ENCODE measurements at places on chromosomes 13 and 19.

GRCh38 chr13:60288569-60288968, 108.5 kb upstream of the TDRD3 start:
- no peak for DNase-seq

GRCh38 chr19:55149078-55150003, at the start of gene TNNT1:
TNNT1 (minus strand) TSS chr19:55149206; CDS start chr19:55147157, 2,049 bp downstream.
- no peak for DNase-seq

GRCh38 chr19:31096935-31097545, 252.2 kb downstream of the TSHZ3 start:
- no peak for DNase-seq

GRCh38 chr19:3655402-3656072, 28.9 kb upstream of the CACTIN start:
- DNase-seq = peak; percentile 29

DNA sequence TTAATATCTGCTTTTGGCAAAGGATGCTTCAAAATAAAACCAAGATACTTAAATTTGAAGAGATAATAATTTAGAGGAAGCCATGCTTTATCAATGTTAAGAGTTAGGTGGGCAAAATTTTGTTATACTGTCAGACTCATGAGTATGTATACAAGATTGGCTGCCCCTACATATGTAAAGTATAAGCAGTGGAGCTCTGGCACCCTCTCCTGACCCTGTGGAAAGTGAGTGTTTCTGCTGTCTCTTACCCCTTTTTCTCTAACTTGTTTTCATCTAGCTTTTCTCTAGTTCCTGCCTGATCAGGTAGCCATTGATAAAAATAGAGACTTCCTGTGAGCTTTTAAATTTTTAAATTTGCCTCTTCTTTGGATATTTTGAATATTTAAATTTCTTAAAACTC, 710.9 kb upstream of the SPRY2 start:
- no peak for DNase-seq

DNA sequence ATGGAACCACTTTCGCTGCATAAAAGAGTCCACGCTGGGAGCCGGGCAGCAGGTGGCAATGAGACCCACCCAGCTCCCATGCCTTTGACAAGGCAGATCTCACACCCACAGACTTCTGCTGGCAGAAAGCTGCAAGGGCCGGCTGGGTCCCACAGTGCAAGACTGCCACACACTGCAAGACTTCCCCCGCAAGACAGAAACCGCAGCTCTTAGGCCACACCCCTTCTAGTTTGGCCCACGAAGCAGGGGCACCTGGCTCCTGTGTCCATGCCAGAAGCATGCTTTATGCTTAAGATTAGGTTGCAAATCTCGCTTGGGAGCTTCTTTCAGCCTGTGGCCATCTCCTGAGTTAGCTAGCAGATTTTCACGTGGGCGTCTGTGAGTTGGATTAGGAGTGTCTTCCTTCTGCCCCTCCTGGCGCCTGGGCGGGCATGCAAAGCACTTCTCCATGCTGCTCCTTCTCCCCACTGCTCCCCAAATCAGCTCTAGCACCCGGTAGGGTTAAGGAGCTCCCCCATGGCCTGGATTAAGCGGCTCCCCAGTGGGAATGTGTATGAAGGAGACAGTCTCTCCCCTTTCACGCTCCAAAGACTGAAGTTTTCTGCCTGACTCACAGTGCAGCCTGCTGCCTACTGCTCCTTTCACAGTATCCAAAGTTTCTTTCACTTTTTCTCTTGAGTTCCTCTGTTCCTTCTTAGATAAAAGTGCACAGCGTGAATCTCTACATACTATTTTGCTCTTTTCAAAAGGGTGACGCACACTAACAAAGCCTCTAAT, 17.7 kb downstream of the GPC6 start:
- DNase-seq = peak; percentile 37

DNA sequence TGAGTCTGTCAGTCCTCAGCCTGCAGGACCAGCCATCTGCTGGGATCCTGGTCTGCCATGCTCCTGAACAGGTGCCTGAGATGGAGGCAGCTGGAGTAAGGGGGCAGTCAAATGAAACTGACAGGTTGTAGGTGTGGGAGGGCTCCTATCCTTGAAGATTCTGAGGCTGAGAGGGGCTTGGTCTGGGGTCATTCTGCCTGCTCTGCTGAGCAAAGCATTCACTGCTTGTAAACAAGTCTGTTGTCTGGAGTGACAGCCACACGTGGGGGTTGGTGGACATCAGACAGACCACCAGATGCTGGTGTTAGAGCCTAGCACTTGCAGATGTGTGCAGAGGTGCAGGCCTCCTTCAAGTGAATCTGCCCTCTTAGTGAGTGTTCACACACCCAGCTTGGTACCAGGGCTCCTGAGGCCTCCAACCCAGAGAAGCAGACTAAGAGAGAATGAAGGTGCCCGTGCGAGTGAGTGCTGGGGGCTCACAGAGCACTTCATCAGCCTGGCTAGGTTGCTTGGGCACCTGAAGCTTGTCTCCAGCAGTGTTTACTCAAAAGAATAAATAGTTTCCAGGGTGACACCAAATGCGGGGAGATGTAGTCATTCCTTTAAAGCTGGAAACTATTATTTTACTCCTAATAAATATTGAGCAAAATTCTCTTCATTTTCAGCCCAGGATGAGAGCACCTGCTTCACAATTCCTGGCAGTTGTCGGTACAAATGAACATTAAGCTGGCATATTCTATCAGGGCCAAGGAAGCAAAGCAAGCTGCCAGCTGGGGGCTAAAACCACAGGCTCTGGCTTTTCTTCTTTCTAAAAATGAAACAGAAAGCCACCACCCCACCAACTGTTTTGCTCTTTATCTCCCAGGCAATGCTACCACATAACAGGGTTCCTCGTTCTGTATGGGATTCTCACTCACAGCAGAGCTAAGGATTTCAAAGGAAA, 82.3 kb downstream of the RNASEH2B start:
- no peak for DNase-seq

DNA sequence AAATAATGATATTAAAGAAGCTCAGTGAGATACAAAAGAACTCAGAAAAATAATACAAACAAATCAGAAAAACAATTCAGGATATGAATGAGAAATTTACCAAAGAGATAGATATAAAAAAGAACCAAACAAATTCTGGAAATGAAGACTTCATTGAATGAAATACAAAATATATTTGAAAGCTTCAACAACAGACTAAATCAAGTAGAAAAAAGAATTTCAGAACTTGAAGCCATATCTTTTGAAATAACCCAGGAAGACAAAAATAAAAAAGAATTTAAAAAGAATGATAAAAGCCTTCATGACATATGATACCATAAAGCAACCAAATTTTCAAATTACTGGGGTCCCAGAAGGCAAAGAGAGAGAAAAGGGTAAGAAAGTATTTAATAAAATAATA, 9.6 kb downstream of the LEUTX start:
- DNase-seq = no peak

- no peak for DNase-seq
Measured at GRCh38 chr13:95059306-95059705, 241.9 kb downstream of the ABCC4 start.

- no peak for DNase-seq
Measured at GRCh38 chr19:49491804-49492572, 4.2 kb upstream of the RPS11 start.

GRCh38 chr19:3979289-3979673, 6.0 kb downstream of the EEF2 start:
- DNase-seq = no peak

DNA sequence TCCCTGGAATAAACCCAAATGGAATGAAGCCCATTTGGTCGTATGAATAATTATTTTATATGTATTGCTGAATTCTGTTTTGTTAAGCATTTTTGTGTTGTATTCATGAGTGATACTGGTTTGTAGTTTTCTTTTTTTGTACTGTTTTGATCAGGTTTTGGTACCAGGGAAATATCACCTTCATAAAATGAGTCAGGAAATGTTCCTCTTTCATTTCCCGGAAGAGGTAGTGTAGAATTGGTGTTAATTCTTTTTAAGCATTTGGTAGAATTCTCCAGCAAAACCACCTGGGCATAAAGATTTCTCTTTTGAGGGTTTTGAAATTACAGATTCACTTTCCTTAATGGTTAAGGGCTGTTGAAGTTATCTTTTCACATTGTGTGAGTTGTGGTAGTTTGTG, 13.3 kb downstream of the SPATA13 start:
- DNase-seq = no peak

DNA sequence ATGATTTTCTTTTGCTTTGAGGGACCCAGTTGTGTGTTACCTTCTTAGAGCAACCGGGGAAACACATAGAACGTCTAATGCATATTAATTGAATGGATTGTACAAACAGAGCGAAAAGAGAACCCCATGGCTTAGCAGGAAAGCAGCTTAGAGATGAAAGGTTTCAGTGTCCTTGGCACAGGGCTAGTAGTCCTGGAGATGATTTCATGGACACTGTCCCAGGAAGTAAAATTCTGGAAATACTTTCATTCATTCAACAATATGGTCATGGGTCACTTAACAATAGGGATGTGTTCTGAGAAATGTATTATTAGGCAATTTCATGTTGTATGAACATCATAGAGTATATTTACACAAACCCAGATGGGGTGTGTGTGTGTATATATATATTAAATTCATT, 9.7 kb upstream of the FUT2 start:
- peak; percentile 71 for DNase-seq

GRCh38 chr13:62710787-62711186, 1295.1 kb upstream of the PCDH20 start:
- DNase-seq = no peak

GRCh38 chr19:29789007-29789406, 22.8 kb upstream of the CCNE1 start:
- DNase-seq = no peak

GRCh38 chr13:97019236-97019635, 25.0 kb upstream of the OXGR1 start:
- no peak for DNase-seq

DNA sequence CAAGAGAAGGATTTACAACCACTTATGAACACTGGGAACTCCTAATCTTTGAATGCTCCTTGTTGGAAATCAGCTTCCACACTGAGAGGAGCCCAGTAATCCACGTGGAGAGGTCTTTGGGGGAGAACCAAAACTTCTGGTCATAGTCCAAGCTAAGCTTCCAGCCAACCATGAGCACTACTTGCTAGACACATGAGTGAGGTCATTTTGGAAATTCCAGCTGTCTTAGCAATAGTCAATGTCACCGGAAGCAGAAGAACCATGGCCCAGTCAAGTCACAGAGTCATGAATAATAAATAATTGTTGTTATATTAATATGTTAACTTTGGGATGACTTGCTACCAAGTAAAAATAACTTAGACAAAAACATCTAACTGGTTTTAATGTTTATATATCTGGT, 324.9 kb upstream of the SGCG start:
- DNase-seq = no peak

- peak; percentile 71 for DNase-seq
Measured at GRCh38 chr13:46551410-46552302, 1.3 kb upstream of the LRCH1 start.

GRCh38 chr19:5470264-5470671, 15.1 kb downstream of the ZNRF4 start:
- DNase-seq = no peak

DNA sequence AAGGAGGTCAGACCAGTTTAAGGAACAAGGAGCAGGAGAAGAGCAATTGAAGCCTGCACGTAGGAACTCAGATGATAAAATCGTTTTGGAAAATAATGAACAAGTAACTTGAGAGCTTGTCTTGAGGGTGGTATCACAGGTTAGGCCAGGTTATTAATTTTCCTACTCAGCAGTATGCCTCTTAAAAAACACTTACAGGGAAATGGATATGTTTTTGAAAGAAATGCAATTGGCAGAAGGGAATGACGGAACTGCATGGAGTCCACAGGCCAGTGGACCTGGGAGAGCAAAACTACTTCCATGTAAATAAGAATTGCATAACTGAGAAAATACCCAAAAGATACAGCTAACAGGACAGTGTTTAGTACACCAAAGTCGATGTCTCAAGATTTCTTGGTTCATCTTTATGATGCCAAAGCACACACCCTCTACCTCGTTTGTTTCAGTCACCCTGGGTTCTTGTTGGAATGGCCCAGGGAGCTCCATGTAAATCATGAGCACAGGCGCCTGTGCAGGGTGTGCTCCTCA, 35.2 kb downstream of the MBNL2 start:
- no peak for DNase-seq

- peak; percentile 86 for DNase-seq
Measured at GRCh38 chr13:105442949-105443699, 1092.3 kb downstream of the EFNB2 start.

DNA sequence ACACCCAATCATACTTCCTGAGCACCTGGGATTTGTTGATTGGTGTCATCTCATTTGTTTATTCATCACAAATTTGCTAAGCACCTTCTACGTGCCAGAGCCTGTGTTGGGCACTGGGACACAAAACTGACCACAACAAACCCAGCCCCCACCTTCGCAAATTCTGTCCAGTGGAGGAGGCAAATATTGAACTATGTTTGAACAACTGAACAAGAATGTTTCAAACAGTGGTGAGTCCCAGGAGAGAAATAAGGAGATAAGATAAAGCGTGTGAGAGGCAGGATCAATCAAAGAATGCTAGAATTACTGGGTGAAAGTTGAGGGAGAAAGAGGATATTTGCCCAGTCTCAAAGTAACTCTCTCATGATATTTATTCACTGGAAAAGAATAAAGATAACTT, 8.7 kb downstream of the ZNRF4 start:
- DNase-seq = no peak

DNA sequence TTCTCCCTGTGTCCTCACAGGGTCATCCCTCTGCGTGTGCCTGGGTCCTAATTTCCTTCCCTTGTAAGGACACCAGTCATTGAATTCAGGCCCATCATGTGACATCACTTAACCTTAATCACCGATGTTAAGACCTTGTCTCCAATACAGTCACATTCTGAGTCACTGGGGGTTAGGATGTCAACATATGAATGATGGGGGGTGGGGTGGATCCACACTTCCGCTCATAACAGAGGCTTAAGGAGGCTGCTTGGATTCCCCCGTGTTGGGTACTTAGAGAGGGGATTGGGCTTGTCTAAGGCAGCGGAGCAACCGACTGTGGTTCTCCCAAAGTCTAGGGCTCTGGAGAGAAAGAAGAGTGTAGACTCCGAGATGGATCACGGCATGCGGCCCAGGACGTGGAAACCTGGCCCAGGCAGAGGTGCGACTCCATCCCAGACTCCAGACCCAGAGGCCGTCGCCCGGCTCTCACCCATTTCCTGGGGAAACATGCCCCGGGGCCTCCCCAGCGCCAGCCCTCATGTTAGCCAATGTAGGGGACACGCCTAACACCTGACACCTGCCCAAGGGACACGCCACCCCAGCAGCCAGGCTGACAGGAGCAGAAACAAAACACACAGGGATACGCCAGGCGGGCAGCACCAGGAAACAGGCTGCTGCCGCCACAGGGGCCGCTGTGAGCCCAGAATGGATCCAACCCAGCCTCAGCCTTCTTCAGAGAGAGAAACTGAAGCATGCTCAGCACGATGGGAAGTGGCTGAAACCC, 17.1 kb upstream of the IGLON5 start:
- DNase-seq = no peak

Data from fibroblast of gingiva (primary cell).